Pancreas (tissue), 10 donors: ENCODE measurements at places on chromosomes 11 and 22.

GRCh38 chr11:18527512-18527911 lies 770 bp upstream of the TSG101 start:
- DNase-seq, result no peak

DNA sequence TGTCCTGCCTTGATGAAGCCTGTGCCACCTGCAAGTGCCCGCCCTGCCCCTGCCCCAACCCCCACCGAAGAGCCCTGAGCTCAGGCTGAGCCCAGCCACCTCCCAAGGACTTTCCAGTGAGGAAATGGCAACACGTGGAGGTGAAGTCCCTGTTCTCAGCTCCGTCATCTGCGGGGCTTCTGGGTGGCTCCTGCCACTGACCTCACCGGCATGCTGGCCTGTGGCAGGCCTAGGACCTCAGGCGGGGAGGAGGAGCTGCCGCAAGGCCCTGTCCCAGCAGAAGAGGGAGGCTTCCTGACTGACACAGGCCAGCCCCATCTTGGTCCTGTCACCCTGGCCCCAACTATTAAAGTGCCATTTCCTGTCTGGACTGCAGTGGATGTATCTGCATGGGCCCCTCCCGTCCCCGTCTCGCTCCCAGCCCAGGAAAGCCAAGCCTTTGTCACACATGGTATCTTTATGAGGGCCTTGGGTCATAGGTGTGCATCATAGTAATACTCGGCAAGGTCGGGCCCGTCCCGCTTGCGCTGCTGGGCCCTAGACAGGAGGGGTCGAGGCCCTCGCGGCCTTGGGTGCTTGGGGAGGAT lies 882 bp downstream of the FREY1 start:
- DNase-seq, result peak; percentile 95

DNA sequence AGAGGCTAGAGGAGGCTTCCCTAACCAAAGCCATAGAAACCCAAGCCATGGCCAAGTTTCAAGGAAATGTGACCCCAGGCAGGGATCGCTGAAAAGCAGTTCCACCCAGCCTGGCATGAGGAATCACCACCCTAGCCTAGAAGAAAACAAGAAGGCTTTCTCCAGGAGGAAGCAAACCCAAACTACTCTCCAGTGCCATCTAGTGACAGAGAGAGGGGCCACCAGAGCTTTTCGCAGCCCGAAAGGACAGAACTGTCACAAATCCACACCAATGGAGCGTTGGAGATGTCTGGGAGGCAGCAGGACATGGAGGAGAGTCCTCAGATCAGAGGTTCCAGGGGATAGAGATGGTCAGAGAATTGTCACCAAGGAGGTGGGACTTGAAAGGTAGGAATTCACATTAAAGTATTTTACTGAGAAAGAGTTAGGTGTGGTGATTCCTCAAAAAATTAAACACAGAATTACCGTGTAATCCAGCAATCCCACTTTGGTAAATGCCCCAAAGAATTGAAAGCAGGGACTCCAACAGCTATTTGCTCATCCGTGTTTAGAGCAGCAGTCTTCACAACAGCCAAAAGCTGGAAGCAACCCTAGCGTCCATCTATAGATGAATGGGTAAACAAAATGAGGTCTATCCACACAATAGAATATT lies 67.3 kb upstream of the NUP50 start:
- DNase-seq, result peak; percentile 67

GRCh38 chr11:57566005-57566904 lies 1.2 kb downstream of the UBE2L6 start:
- no peak for DNase-seq

- DNase-seq, result no peak
Observed at GRCh38 chr11:46162700-46163099, 41.4 kb upstream of the PHF21A start.

- DNase-seq, result no peak
Observed at GRCh38 chr22:47292546-47293320, 530.3 kb downstream of the TBC1D22A start.

GRCh38 chr11:15742626-15743519 lies 613.5 kb downstream of the SOX6 start:
- DNase-seq, result no peak

- DNase-seq, result peak; percentile 71
Observed at GRCh38 chr11:67240576-67241389, 25.5 kb upstream of the GRK2 start.

- peak; percentile 44 for DNase-seq
Observed at GRCh38 chr22:39185601-39186012, 33.1 kb upstream of the CBX7 start.
